Stimulated activated CD4-positive, alpha-beta T cell treated with anti-CD3 and anti-CD28 coated beads, Interleukin-1b, Interleukin-23, amount 100 ng/mL, for 1 hour (primary cell): ENCODE measurements at places on chromosomes 12 and 14.

- no peak for DNase-seq
These were observed 888 bp downstream of the CCDC88C start for GRCh38 chr14:91416744-91417119.

DNA sequence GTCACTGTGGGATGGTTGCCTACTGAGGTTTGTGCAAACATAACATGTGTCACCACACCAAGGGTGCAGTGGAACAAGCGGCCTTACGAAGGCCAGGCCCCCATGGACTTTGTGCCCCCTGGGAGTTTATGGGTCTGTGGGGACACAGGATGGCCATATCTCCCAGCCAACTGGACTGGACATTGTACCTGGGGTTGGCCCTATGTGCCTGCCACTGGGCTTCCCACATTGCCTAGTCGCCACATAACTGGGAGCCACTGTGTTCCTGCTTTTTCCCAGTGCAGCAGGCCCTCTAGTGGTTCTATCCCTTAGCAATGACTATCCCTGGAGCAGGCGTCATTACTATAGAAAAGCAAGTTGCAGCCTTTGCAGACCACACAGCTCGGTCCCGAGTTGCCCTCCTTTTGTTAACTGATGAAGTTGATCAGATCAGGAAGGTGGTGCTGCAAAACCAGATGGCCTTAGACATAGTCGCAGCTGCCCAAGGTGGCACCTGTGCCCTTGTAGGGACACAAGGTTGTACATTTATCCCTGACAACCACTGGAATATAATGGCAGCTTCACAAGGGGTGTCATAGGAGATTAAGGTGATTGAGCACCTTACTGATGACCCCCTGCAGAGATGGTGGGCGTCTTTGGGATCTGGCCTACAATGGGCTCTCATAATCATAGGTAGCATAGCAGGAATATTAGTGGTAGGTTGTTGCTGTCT lies 15.2 kb upstream of the RNASE12 start:
- DNase-seq, result no peak

- no peak for DNase-seq
These were observed 31.7 kb downstream of the SPPL3 start for GRCh38 chr12:120872487-120872886.

GRCh38 chr12:72300728-72301127 lies 28.6 kb downstream of the TRHDE start:
- DNase-seq, result no peak

GRCh38 chr12:19912991-19913390 lies 455.3 kb upstream of the PDE3A start:
- DNase-seq, result no peak

- no peak for DNase-seq
These were observed 68.4 kb upstream of the ASPG start for GRCh38 chr14:104016873-104017650.

GRCh38 chr14:93332397-93332852 lies 411 bp downstream of the BTBD7 start:
- no peak for DNase-seq

DNA sequence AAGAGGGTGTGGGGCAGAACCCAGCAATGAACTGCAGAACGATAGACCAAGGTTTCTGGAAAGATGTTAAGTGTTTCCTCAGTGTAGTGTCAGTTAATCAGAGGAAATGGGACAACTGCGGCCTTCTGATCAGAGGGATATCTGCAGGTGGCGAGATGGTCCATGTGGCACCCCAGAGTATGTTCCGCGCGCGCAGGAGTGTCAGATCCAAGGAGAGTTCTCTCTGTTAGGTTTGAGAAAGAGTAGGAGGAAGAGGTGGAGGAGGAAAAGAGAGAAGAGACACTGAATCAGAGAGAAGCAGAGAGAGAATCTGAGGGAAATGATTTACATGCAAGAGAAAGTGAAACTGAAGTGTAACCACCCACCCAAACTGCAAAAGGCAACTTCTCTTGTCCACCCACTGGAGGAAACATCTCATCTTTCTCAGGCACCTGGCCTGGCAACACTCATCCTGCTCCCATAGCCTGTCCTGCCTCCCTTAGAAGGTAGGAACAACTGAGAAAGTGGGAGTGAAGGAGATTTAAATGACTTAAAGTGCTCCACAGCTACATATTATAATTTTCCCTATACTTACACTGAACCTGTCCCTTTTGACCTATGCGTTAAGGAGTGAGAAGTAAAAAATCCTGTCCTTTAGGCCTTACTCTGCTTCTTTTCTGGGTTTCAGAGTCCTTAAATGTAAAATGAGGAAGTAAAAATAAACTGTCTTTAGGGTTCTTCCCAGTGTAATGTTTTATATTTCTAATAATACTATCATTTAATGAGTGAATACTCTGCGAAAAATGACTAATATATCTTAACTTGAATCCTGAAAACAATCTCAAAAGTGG lies 6.8 kb upstream of the TESPA1 start:
- DNase-seq, result no peak

- no peak for DNase-seq
These were observed 372.1 kb upstream of the FAR2 start for GRCh38 chr12:28776913-28777422.

GRCh38 chr12:38175538-38175937 lies 141.0 kb upstream of the ALG10B start:
- DNase-seq, result no peak

DNA sequence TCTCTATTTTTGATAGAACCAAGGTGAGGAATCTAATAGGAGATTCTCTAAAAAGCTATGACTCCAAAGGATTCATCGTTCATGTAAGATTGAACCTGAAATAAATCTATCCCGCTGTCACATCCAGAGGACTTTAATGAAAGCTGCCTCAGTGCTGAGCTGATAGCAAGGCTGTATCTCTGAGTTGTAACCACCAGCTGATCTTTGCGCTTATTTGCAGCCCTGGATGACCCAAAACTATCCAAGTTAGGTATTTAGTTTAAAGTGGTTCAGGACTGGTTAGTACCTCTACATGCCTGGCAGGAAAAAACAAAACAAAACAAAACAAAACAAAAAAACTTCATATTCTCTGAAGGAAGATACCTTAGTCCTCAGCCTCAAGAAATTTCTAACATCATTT lies 8.8 kb upstream of the ANKRD33 start:
- no peak for DNase-seq

DNA sequence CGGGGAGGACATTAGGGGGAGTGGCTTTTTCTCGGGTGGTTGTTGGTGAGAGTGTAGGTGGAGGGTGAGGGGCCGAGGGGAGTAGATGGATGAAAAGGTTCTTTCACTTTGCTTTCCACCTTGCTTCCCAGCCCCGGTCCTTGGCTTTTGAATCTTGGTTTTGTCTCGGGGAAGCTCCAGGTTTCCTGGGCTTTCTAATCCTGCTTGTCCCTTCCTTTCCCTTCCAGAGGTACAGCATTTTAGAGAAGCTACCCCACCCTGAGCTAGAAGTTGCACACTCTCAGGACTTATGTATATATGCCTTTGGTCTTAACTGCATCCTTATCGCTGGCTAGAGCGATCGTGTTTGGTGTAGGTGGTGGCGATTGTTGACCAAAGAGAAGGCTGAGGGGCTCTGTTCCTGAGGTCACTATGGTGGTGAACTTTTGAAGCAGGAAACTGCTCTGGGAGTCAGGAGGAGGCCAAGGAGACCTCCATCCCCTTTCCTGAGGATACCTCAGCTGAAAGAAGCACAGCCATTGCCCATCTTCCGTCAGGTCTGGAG lies 862 bp downstream of the PIP4K2C start:
- DNase-seq, result no peak

- DNase-seq, result no peak
These were observed 160.0 kb downstream of the FBXL14 start for GRCh38 chr12:1434296-1434955.

- no peak for DNase-seq
These were observed 4.3 kb downstream of the SLC2A14 start for GRCh38 chr12:7868391-7868790.

- no peak for DNase-seq
These were observed 88.8 kb downstream of the CHGA start for GRCh38 chr14:93011650-93012325.

- no peak for DNase-seq
These were observed 601 bp downstream of the MDGA2 start for GRCh38 chr14:47674543-47675465.
